Stomach (tissue), 19 donors: ENCODE measurements at places on chromosomes 4 and X. TPM values are rescaled to one million over a fixed set of nuclear protein-coding genes. Genes with fewer than 3 reads are reported as not detected.

PPARGC1A gene
- total RNA-seq, result 32.1 TPM

GAGE12E gene
- not detected for total RNA-seq

ADGRG2 gene
- 4.8 TPM for total RNA-seq

DNA sequence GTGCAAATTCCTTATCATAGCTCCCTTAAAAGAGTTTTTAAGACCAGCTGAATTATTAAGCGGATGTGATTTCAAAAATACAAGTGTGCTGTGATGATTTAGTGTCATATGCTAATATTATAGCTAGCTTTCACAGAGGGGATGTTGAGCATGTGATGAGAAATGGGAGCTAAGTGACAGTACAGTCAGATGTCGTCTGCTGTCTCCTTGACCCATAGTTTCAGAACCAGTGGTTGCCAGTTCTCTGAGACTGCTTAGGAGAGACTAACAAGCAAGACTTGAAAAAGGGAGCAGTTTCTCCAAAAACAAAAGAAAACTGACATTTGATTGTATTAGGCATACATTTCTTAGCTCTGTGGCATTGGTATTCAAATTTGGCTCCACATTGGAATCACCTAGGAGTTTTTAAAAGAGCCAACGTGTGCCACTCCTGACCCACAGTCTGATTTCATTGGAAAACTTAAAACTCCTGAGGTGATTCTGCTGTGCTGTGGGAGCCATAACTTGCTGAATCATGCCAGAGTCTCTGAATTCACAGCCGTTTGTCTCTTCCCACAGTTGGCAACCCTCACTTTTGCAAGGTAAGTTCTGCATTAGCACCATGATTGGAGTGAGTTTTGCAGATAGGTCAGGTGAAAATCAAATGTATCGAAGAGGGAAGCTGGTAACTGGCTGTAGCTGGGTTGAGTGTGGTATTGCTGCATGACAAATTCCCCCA, 20.3 kb downstream of the FUNDC2 start:
- H3K4me3 ChIP-seq, result no peak overlapping the region
- H3K27ac ChIP-seq, result no peak overlapping the region
- H3K36me3 ChIP-seq, result peaks cover 21% of the 10 kb centered on the region
- no peaks in the 10 kb centered on the region for H3K27me3 ChIP-seq
- H3K4me1 ChIP-seq, result no peaks in the 10 kb centered on the region

DNA sequence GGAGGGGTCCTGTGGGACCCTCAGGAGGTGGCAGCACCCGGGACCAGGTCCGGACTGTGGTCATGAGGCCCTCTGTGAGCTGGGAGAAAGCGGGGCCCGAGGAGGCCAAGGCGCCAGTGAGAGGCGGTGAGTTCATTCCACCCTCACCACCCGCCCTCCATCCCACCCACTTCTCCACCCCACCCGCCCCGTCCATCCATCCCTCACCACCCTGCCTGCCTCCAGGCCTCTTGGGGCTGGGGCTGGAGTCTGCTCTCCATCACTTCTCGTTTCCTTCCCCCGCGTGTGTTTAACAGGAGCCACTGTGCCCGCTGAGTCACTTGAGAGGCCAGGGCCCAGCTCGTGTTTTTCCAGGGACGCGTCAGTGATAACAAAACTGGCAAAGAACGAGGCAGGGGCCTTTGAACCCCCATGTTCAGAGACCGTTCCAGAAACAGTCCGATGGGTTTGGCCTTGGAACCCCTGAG, 6.2 kb downstream of the SH3TC1 start:
- H3K27ac ChIP-seq, result no peak overlapping the region
- peaks cover 61% of the 10 kb centered on the region for H3K4me1 ChIP-seq
- H3K4me3 ChIP-seq, result no peak overlapping the region

GRCh38 chr4:48594180-48594579, 104.1 kb downstream of the ZAR1 start:
- H3K4me3 ChIP-seq, result no peak overlapping the region
- no peak overlapping the region for H3K27ac ChIP-seq
- no peaks in the 10 kb centered on the region for H3K27me3 ChIP-seq
- H3K4me1 ChIP-seq, result no peaks in the 10 kb centered on the region

- H3K4me3 ChIP-seq, result no peak overlapping the region
- DNase-seq, result no peak
- peaks cover 4% of the 10 kb centered on the region for H3K4me1 ChIP-seq
- no peaks in the 10 kb centered on the region for H3K36me3 ChIP-seq
- no peaks in the 10 kb centered on the region for H3K27me3 ChIP-seq
Measured at GRCh38 chrX:48736303-48736702, 25.2 kb upstream of the GLOD5 start.

GRCh38 chr4:77023920-77024319, 51.9 kb downstream of the CCNI start:
- H3K4me3 ChIP-seq, result no peak overlapping the region
- no peaks in the 10 kb centered on the region for H3K27me3 ChIP-seq
- H3K4me1 ChIP-seq, result peaks cover 12% of the 10 kb centered on the region
- H3K27ac ChIP-seq, result no peak overlapping the region

- no peak for DNase-seq
- peaks cover 14% of the 10 kb centered on the region for H3K27me3 ChIP-seq
- no peaks in the 10 kb centered on the region for H3K36me3 ChIP-seq
- no peaks in the 10 kb centered on the region for H3K4me1 ChIP-seq
- no peak overlapping the region for H3K27ac ChIP-seq
Measured at GRCh38 chrX:21738210-21738949, 19.5 kb downstream of the SMPX start.

DNA sequence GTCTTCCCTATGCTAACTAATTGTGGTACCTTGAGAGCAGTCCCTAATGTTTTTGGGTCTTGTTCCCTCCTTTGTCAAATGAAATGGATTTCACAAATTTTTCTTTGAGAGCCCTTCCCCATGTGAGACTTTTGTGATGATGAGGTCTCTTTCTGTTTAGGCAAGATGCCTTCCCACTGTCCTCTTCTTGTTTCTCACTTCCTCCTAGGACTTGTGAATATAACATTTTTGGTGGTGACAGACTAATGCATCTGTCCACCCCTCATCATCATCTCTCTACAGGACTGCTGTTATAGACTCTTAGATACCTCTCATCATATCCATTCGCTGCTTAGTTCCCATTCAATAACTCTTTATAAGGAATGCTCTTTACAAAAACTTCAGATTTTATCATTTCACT, 8.7 kb upstream of the ANK2 start:
- H3K27me3 ChIP-seq, result no peaks in the 10 kb centered on the region
- no peak overlapping the region for H3K4me3 ChIP-seq
- no peak overlapping the region for H3K27ac ChIP-seq
- H3K36me3 ChIP-seq, result no peaks in the 10 kb centered on the region

- no peak overlapping the region for H3K27ac ChIP-seq
- no peak overlapping the region for H3K4me3 ChIP-seq
- H3K36me3 ChIP-seq, result no peaks in the 10 kb centered on the region
- peak; percentile 61 for DNase-seq
- no peaks in the 10 kb centered on the region for H3K27me3 ChIP-seq
- no peaks in the 10 kb centered on the region for H3K4me1 ChIP-seq
Measured at GRCh38 chrX:132631579-132632232, 142.9 kb upstream of the MBNL3 start.

DNA sequence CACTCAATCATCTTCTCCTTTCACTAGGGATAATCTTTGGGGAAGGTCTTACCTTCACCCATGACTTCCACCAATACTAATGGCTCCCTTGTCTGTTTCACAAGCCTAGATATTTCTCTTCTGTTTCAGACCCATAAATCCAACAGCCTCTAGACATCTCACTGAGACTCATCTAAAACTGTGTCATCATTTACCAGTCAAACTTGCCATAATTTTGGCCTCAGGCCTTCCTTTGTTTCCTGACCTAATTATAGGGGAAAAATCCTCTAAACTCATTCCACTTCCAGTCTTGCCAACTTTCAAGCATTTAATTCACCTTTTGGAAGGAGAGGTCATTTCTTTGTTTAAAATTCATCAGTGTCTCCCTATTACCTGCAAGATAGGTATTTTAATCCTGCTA, 181.0 kb upstream of the CNKSR2 start:
- H3K4me1 ChIP-seq, result no peaks in the 10 kb centered on the region
- H3K36me3 ChIP-seq, result no peaks in the 10 kb centered on the region
- H3K4me3 ChIP-seq, result no peak overlapping the region
- H3K27me3 ChIP-seq, result no peaks in the 10 kb centered on the region
- H3K27ac ChIP-seq, result no peak overlapping the region

GRCh38 chr4:7423801-7424552, 10.8 kb downstream of the PSAPL1 start:
- no peak overlapping the region for H3K27ac ChIP-seq
- no peak overlapping the region for H3K4me3 ChIP-seq
- no peaks in the 10 kb centered on the region for H3K27me3 ChIP-seq
- H3K4me1 ChIP-seq, result no peaks in the 10 kb centered on the region
- no peaks in the 10 kb centered on the region for H3K36me3 ChIP-seq

GRCh38 chrX:151004085-151004484, 20.9 kb downstream of the HMGB3 start:
- DNase-seq, result no peak
- no peaks in the 10 kb centered on the region for H3K27me3 ChIP-seq
- H3K4me3 ChIP-seq, result no peak overlapping the region
